CD8-positive, alpha-beta T cell (primary cell): ENCODE measurements at places on chromosomes 1 and 21.

- DNase-seq: no peak
Observed at GRCh38 chr1:32933742-32934322, 30.8 kb downstream of the RNF19B start.

DNA sequence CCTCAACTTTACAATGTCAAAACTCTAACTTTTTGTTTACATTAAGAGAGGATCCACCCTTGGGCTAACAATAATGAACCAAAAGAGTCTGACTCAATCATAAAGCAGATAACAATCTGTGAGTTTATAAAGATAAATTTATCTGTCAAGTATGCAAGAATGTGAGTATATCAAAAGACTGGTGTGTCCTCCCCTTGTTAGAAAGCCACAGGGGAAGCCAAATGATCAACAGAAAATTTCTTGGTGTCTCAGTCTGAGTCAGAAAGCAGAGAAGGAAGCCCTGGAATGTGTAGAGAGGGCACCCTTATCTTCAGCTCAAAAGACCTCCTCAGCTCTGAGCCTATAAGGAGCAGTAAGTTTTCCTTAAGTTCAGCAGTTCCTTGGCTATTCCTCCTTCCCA, 13.9 kb upstream of the PDIK1L start:
- DNase-seq: no peak

GRCh38 chr1:151989211-151989862, 4.3 kb downstream of the S100A10 start:
- DNase-seq: peak; percentile 56

GRCh38 chr1:55536545-55536865, 321.3 kb upstream of the USP24 start:
- DNase-seq: no peak

GRCh38 chr1:233025157-233025556, 74.7 kb downstream of the NTPCR start:
- no peak for DNase-seq

- no peak for DNase-seq
Observed at GRCh38 chr1:68338081-68338480, 105.8 kb upstream of the WLS start.

DNA sequence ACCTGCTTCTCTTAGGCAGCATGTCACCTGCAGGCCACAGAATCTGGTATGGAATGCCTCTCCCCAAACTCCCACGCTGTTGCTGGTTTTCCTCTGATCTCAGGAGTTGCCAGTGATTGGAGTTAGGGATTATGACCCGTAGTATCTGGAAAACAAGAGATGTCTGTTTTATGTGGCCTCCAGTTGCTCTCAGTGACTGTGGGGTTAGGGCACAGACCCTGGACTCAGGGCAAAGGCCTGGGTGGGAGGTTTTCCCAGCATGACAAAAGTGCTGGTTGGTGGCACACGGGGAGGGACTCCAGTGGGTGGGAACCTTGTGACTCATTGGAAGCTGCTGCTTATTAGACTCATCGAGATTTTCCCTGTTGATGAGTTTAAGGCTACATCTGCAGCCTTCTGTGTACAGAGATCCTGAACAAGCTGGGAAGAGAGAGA, at the start of gene NR1I3:
Gene NR1I3 (minus strand): TSS at position 165 of the 435 bp plus-strand sequence. CDS start 1,638 bp downstream, outside the sequence.
- no peak for DNase-seq

DNA sequence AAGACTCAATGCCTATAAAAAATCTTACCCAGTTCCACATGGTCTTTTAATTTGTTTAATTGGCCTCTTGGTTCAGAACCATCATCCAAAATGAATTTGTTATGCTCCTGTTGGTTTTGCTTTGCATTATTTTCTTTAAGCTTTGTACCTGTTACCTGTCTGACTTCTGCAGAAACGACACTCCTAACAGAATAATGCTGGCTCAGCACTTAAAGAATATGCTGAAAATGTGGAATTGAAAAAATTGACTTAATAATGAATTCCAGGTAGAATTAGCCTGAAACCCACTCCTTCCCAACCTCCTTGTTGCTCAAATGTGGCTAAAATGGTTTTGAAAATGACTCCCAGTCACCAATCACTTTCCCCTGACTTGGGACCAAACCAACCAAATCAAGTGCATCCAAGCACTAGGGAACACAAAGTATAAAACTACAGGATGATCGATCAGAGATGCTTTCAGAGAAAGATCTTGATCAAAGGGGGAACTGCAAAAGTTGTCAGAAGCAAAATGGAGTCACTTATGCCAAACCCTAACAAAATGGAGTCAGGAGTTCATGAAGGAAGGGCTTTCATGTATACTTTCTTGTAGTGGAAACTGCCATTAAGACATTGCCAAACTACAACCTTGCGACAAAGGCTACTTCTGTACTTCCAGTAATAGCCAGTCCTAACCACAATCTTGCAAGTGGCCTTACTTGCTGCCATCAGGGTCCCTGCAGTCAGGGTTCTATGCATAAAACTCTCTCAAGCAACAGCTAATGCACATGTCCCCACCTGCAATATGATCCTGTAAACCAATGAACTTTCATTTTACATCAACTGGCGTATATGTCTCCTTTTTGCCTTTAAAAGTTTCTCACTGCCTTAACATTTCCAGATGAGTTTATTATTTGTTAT, 5.4 kb downstream of the GBP7 start:
- DNase-seq: no peak

GRCh38 chr1:184775329-184775728, 20.7 kb upstream of the EDEM3 start:
- DNase-seq: no peak

DNA sequence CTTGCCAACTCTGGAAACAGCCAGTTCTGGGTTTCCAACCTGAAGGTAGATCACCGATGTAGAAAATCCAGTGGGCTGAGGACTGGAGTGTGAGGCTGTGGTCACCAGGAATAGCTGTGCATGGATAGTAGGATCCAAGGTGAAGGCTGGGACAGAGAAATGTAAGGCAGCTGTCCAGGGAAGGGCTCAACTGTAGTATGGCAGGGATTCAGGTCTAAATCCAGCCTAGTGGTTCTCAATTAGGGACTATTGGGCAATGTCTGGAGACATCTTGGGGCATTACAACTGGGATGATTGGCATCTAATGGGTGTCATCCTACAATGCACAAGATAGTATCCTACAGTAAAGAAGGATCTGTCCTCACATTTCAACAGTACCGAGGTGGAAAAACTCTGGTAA, 67.7 kb upstream of the RUNX1 start:
- no peak for DNase-seq

- no peak for DNase-seq
Observed at GRCh38 chr21:38544661-38545060, 46.4 kb upstream of the ERG start.

GRCh38 chr1:37931102-37931360, 15.8 kb downstream of the INPP5B start:
- DNase-seq: peak; percentile 31

DNA sequence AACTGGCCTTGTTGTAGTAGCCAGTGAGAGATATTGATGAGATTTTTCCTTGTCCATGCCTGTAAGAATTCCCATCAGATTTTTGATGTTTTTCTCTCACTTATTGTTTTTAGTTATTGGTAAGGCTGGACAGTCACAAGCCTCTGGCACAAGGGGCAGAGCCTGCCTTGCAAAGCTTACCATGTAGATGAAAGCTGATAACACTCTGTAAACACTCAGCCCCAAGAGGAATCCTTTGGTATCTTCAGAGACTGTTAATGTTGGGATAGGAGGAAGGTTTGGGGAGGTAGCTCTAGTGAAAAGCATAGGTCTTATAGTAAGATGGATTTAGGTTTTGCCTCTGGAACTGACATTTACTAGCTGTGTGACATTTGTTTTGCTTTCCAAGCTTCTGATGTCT, 37.7 kb downstream of the MARK1 start:
- DNase-seq: no peak

DNA sequence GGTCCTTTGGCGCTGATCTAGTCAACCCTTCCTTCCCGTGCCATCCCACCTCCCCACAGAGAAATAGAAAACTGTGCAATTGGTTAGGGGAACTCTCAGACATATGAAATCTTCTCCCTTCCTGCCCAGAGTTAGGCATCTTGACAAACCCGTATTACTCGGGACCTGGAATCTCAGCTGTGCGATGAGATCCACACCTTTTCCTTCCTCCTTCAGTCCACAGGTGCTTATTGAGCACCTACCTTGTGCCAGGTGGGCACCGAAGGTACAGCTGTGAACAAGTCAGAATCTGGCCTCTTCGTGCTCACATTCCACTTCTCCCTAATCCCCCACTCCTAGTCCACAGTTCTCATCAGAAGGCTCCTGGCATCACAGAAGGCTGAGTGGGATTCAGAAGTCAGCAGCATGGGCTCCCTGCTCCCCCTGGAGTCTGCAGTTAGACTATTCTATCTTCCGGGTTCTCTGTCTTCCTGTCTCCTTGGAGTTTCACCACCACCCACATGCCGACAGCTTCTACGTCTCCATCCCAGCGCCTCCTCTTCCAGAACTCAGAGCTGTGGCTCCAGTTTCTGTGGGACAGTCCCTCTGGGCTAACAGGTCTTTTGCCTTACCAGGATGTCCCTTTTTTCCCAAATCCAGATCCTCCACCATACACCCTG, 23.0 kb downstream of the KNCN start:
- no peak for DNase-seq

DNA sequence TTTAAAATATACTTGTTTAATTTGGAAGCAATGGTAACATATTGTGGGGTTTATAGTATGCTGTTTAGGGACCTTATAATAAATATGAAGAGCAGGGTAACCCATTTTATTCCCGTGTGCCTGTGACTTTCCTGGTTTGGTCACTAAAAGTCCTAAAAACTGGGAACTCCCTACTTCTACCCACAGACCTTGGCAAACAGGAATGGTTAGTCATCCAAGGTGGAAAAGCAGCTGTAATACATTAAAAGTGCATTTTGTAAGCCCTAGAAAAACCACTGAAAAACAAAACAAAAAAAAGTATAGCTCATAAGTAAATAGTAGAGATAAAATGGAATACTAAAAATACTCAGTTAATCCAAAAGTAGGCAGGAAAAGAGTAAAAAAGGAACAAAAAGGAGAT, 538.9 kb downstream of the LMO4 start:
- DNase-seq: no peak

- no peak for DNase-seq
Observed at GRCh38 chr1:7313826-7314225, 457.3 kb upstream of the VAMP3 start.

DNA sequence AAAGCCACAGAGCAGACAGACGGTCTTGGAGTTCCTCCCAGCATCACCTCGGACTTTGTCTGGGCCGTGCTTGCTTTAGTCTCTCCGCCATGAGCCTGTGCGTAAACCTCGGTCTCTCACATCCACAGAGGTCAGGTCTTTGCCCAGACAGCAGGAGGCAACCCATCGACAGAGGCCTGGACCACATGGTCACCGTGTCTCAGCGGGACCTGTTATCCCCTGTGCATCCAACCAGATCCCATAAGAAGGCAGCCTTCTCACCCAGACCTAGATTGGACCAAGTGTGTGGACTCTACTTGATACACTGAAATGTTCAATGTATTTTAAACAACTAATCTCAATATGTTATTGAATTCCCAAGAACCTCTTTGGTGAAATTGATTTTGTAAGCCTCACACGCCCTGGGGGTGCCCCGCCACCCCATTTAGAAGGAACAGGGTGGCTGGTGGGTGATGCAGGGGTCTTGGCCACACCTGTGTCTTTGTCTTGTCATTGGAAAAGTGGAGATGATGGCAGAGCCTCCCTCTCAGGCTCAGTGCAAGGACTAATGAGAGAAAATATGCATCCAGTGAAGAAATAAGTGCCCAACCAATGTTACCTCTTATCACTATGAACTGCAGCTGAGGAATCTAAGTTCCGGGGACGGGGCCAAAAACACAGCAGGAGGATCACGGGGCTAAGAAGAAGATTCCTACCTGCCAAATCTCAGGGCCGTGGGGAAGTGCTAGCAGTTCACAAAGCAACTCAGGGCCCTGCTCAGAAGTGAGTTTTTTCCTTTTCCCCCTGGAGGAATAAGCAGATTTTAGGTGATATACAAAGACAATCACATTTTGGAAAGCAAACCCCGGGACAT, 101.6 kb upstream of the BACE2 start:
- no peak for DNase-seq

GRCh38 chr1:150404465-150404864, 40.5 kb downstream of the RPRD2 start:
- no peak for DNase-seq

- DNase-seq: no peak
Observed at GRCh38 chr1:41578712-41579335, 94.3 kb upstream of the EDN2 start.

GRCh38 chr1:29648026-29648425, 411.7 kb downstream of the PTPRU start:
- no peak for DNase-seq

- no peak for DNase-seq
Observed at GRCh38 chr1:227058321-227058751, 118.2 kb downstream of the COQ8A start.

- no peak for DNase-seq
Observed at GRCh38 chr1:169175461-169175860, 69.0 kb downstream of the ATP1B1 start.

- no peak for DNase-seq
Observed at GRCh38 chr1:145692785-145693443, 14.3 kb downstream of the PDZK1 start.

GRCh38 chr1:205571747-205572146, 60.1 kb downstream of the ELK4 start:
- no peak for DNase-seq

- DNase-seq: no peak
Observed at GRCh38 chr1:228312136-228312764, 94.4 kb downstream of the TRIM11 start.

- DNase-seq: no peak
Observed at GRCh38 chr1:47872886-47873285, 124.3 kb downstream of the TRABD2B start.

DNA sequence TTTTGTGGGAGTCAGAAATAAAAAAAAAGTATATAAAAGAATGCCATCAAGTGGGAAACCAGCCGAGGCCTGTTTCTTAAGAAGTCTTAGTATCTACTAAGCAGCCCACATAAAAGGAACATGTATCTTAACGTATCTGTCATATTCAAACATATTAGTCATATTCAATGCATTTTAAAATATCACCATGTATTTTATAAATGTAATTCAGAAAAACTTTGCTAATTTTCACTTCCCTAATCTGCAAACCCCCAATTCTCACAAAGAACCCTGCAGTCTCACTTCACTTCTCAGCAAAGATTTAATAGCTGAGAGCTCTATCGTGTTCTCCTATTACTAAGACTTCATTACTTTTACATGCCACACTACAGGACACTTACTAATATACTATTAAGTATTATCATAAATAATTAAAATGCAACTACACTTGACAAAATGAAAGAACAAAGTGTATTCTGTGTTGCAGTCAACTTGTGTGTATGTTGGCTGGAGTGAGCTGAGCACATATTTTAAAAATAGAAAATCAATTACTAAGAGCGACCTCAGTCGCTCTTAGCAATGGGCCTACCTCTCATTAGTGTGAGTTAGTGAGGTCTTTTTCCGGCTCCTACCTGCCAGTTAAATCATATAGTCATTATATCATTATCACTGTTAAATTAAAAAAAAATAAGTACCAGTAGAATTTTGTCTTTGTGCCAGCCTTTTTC, 484.3 kb downstream of the LMO4 start:
- no peak for DNase-seq

DNA sequence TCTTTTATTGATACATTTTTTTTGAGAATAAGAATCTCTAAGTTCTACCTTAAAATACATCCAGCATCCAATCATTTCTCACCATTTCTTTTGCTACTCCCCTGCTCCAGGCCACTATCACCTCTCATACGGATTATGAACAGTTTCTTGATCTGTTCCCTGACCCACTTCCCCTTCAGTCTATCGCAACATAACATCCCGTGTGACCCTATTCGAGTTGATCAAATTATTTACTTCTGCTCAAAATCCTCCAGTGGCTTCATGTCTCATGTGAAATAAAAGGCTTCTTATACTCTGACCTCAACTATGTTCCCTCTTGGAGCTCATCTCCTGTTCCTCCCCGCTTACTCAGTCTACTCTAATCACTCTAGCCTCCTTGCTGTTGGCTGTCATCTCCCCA, 5.2 kb downstream of the ALG14 start:
- DNase-seq: no peak
